ENCODE measurements at places on chromosomes 16 and 17.
A peak's percentile ranks its signal among the peaks of the same experiment; 100 is the strongest.

GRCh38 chr17:50947782-50948543 lies 81.8 kb upstream of the TOB1 start:
- peak; percentile 20 for DNase-seq

- DNase-seq: no peak
Observed at GRCh38 chr17:82640036-82640435, 8.2 kb downstream of the WDR45B start.

DNA sequence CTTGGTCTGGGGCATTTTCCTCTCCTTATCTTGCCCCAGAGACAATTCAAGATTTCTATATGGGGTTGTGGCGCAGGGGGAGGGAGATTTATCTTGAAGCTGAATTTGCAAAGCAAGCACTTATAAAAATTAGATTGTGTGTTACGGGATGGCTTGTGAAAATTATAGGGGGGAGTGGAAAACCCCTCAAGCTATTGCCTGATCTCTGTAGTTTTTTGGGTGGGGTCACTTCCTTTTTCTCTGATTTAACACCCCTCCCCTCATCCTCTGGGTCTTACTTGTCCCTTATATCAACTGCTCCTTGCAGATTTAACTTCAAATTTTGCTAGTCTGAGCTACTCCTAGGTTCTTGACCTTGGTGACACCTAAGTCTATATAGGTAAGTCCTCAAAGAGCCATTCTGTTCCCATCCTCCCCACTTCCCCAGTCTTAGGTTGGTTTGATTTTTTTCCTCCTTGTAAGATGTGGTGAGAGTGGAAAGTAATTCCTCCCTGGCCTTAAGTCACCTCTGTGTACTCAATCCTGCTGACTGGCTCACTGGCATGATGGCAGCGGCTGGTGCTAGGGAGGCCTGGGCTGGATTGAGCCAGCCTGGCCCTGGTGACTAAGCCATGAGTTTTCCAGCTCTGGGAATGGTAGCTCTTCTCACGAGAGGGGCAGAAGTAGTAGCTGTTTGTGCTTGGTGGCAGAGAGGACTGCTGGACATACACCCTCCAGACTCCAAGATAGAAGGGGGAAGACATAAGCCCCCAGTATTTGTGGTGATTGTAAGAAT lies 2.3 kb downstream of the ARL4D start:
- peak; percentile 16 for DNase-seq

DNA sequence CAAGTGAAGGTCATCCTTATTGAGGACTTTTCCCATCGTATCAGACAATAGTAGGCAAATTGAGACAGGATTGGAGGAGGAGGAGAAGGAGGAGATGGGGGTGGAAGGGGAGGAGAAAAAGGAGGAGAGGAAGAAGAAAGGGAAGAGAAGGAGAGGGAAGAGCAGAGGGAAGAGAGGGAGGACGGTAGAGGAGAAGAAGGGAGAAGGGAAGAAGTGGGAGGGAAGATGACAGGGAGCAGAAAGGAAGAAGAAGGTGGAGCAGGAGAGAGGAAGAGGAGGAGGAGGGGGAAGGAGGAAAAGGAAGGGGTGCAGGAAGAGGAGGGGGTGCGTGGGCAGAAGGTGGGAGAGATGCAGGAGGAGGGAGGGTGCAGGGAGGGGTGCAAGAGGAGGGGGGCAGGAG lies 26.0 kb downstream of the ABCC6 start:
- DNase-seq: no peak

GRCh38 chr16:48501516-48502377 lies 108.2 kb downstream of the N4BP1 start:
- no peak for DNase-seq

DNA sequence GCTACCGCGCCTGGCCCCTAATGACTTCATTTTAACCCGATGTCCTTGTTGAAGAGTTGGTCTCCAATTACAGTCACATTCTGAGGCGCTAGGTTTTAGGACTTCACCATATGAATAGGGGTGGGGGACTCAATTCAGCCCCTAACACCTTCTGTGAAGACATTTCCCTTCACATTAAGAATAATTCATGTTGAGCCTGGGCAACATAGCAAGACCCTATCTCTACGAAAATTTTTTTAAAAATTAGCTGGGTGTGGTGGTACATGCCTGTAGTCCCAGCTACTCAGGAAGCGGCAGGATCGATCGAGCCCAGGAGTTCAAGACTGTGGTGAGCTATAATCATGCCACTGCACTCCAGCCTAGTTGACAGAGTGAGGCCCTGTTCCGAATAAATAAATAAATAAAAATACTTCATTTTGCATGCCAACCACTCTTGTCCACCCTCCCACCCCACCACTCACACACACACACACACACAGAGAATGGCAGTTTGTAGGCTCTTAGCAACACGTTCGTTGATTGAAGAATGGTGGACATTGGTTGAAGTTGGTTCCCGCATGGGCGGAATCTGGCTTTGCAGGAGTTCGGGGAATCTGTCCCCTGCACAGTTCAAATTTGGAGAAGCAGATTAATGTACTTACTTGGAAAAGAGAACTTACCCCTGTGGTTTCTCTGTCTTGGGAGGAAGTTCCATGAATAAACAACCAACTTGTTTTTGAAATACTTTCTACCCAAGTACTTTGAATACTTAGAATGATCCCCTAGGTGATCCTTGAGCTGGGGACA lies 27.8 kb upstream of the TVP23A start:
- DNase-seq: no peak

DNA sequence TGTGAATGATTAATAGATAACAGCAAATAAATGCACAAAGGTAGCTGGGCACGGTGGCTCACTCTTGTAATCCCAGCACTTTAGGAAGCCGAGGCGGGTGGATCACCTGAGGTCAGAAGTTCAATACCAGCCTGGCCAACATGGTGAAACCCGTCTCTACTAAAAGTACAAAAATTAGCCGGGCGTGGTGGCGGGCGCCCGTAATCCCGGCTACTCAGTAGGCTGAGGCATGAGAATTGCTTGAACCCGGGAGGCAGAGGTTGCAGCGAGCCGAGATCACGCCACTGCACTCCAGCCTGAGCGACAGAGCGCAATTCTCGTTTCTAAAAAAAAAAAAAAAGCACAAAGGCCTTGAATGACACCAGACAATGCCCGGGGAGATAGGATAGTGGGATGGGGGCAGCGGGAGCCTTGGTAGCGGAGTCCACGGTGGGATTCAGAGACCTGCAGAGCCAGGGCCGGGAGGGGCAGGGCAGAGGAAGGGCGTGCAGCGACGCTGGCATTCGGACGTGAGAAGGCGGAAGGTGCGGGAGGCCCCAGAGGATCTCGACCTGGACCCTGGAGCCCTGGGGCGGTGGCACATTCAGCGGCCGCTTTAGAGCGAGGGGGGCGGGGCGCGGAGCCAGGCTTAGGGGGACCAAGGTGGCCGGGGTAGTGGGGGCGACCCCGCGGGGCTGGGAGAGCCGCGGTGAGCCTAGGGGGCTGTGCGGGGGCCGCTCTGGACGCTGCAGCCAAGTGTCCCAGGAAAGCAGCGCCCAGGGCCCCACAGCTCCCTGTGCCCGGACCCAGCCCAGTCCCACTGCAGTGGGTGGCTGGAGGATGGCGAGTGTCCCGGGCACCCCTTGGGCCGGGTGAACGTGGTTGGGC lies 999 bp upstream of the FLYWCH2 start:
- DNase-seq: no peak

Data from NCI-H446 (cell line).